Brain (organoid and tissue), 16 donors: ENCODE measurements at places on chromosomes 12 and 14. TPM values are rescaled to one million over a fixed set of nuclear protein-coding genes. Genes with fewer than 3 reads are reported as not detected.

DNA sequence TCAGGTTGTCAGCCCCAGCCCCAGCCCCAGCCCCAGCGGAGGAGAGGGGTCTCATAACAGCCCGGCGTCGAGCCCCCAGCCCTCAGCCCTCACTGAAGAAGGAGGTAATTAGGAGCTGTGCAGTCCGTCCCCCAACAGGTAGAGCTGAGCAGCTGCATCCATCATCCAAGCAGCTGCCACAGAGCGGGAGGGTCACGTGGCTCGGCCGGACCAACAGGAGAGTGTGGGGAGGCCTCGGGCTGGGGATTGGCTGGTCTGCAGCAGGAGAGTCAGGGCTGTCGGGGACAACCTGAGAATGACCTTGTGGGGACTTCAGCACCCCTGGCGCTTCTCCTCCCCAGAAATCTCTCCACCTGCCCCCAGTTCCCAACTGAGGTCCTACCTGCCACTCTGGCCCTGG is 29.6 kb downstream of the SMUG1 start:
- DNase-seq = peak; percentile 41

DNA sequence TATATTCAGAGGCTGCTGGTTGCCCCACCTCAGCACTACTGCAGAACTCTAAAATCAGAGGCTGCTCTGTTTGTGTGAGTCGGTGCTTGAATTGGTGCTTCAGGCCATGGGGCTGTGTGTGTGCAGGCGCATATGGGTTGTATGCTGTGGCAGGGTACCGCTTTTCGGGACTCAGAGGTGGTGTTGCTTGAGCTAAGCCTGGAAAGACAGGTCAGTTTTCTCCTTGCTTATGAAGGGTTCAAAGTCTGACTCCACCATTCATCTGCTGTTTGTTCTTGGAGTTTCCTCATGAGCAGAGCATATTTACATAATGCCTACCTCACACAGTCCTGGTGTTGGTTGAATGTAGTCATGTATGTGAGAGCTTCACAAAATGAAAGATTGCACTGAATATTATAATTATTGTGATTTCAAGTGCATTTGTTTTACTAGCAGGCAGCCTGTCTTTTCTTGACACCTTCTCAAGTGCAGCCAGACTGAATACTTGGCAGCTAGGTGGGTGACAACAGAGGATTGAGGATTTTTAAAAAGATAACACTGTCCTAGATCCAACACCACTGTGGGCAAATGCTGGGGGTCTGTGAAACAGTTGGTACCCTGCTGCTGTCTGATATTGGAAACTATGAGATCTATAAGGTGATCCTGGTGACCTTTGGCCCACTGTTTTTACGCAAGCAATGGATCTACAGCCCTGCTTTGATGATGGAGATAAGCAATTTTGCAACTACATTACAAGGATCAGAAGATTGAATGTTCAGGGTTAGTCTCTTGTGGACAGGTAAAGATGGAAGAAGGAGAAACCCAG is 1.0 kb upstream of the ANG start:
- no peak for DNase-seq

- DNase-seq = no peak
These were observed 82.8 kb upstream of the CCDC198 start for GRCh38 chr14:57576498-57576897.

DNA sequence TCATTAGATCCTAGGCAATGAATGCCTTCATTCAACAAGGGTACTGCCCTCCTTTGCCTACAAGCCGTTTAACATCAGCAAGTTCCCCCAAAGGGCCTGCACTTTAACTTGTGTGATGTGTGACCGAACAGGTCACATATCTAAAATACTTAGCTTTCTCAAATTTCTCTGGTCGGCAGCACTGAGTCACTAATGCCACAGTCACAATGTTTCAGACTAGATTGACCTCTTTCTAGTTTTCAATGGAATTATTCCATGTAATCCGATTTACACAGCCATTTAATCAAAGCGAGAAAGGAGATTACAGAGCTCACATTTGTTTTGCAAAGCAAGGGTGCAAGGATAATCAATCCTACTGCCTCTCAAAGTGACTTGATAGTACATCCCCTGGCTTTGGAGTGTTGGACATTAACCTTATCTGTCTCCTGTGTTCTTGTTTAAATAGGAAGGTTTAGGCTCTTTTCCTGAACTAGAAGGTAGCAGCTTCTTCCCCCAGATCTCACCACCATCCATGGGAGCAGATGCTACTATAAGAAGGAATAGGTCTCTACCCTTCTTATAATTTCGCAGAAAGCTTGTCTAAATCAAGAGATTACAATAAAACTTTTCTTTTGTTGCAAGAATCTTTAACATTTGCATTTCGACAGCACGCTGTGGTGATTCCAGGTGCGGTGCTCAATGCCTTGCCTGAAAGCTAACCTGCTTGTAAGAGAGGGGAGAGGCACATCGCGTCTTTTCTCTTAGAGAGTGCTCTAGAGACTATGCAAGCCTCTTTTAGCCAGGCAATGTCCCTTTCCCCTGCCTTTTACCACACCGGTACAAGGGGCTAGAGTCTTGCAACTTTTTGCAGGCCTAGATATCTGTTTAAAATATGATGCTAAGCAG is 1.8 kb downstream of the KITLG start:
- peak; percentile 50 for DNase-seq

Gene PRR4
- polyA plus RNA-seq = 6.0 TPM

- no peak for DNase-seq
These were observed 42.7 kb upstream of the DCN start for GRCh38 chr12:91225316-91225715.
